ENCODE measurements at places on chromosomes 3 and 15. TPM values are rescaled to one million over a fixed set of nuclear protein-coding genes. Genes with fewer than 3 reads are reported as not detected.

The CBLB gene
- 29.4 TPM for total RNA-seq

The KIF9 gene
- 7.1 TPM for total RNA-seq

The MOBP gene
- not detected for total RNA-seq

The OIP5 gene
- total RNA-seq: 25.2 TPM

- H3K4me3 ChIP-seq: no peak overlapping the region
- no peaks in the 10 kb centered on the region for H3K27me3 ChIP-seq
- no peak for DNase-seq
- H3K36me3 ChIP-seq: no peaks in the 10 kb centered on the region
These were observed 270.3 kb downstream of the ERC2 start for GRCh38 chr3:56197991-56198390.

GRCh38 chr3:37590328-37591079, 271.2 kb upstream of the CTDSPL start:
- H3K36me3 ChIP-seq: no peaks in the 10 kb centered on the region
- no peaks in the 10 kb centered on the region for H3K4me1 ChIP-seq
- DNase-seq: no peak
- H3K27ac ChIP-seq: no peak overlapping the region
- H3K27me3 ChIP-seq: no peaks in the 10 kb centered on the region

DNA sequence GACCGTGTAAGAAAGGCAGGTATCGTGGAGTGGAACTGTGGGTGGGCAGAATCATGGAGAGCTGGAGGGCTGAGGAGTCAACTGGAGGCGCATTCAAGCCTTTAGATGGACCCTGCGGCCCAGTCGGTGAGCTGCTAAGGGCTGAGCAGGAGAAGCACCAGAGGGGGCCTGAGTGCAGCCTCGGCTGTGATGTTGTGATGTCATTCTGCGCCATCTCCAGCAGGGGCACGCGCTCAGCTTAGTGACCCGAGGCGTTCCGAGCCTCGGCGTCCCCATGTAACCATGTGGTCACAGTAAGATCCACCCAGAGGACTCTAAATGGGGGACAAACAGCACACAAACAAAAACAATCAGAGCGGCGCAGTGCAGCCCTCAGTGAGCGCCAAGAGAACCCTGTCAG, 76.8 kb downstream of the VGLL4 start:
- no peak for DNase-seq
- H3K4me1 ChIP-seq: peaks cover 30% of the 10 kb centered on the region
- H3K27me3 ChIP-seq: no peaks in the 10 kb centered on the region
- peaks cover 18% of the 10 kb centered on the region for H3K36me3 ChIP-seq
- H3K4me3 ChIP-seq: no peak overlapping the region
- no peak overlapping the region for H3K27ac ChIP-seq

DNA sequence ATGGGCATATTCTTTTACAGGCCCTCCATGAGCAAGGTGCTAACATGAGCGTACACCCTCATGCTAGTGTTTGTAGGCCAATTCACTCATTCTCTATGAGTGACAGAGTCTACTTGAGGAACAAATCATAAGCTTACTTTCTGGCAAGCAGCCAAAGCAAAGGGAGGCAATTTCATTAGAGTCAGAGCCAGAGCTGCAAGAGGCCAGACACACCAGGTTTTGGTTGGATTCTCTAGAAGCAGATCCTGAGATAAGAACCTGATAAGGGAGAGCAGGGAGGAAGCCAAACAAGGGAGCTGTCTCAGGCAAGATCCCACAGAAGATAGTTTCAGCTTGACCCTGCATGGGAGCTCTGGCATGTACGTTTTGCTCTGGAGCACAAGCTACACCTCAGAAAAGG, 214.1 kb upstream of the CTNNB1 start:
- peaks cover 5% of the 10 kb centered on the region for H3K4me1 ChIP-seq
- no peaks in the 10 kb centered on the region for H3K36me3 ChIP-seq
- H3K4me3 ChIP-seq: no peak overlapping the region
- no peak for DNase-seq
- H3K27me3 ChIP-seq: no peaks in the 10 kb centered on the region
